ENCODE measurements at places on chromosomes 5 and 9.

- DNase-seq: no peak
Observed at GRCh38 chr9:112753725-112754124, 3.2 kb downstream of the SNX30 start.

- no peak for DNase-seq
Observed at GRCh38 chr5:88244686-88245085, 24.0 kb downstream of the TMEM161B start.

DNA sequence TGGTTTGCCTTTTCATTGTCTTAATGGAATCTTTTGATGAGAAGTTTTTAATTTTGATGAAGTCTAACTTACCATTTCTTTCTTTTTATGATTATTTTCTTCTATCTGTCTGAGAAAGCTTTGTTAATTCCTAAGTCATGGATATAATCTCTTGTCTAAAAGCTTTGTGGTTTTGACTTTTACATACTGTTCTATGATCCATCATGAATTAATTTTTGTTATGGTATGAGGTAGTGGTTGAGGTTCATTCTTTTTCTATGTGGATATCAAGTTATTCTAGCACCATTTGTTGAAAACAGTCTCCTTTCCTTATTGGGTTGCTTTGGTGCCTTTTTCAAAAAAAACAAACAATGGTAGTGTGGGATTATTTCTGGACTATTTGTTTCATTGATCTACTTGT is 20.4 kb downstream of the FBXO10 start:
- DNase-seq: no peak

DNA sequence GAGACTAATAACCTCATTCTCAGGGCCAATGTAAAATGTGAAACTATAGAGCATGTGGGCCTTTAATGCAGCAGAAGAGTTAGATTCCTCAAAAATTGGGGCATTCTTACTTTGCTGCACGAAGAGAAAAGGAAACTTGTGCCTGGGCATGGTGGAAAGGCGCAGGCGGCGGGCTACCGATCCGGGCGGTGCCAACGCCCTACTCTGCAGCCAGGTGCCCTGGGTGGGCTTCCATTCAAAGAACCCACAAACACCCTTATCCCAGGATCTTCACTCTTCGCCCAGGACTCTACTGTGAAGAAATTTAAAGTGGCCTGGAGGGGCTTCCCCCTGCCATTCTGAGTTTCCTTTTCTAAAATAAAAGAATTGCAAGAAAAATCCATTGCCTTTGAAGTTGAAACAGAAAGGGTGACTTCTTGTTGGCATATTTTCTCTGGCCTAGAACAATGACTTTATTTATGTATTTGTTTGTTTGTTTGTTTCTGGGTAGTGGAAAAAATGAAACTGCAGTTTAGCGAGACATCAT is 124.9 kb downstream of the TMEM161B start:
- no peak for DNase-seq

GRCh38 chr9:128552153-128552743 is at the start of gene SPTAN1:
Gene SPTAN1, plus strand, starts transcription at chr9:128552587. Its CDS starts 14,154 bp downstream, at chr9:128566741.
- DNase-seq: peak; percentile 88

DNA sequence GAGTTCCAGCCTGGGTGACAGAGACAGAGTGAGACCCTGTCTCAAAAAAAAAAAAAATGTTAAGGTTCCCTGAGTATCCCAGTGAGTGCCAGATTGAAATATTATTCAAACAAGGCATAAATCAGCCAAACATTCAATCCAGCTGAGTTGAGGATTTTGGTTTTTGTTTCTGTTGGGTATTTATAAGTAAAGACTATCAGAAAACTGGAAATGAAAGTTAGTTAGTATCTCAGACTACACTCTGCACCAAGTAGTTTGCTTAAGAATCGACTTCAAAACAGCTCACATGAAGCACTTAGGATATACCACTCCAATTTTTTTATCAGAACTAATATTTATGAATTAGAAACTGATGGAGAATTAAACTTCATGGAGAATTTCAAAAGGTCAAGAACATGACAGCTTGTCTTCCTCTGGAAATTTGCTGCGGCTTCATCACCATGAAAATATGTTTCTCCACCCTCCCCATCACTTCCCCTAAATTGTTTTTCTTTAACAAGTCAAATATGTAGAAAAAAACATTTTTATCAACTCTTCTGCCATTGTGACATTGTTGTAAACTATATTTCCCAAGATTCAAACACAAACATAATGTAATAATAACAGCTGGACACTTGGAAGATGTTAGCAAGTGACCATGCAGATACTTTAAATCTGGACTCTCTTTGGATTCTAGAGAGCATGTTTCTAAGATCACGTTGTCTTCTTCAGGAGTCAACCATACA is 110.0 kb upstream of the PTGER4 start:
- no peak for DNase-seq

DNA sequence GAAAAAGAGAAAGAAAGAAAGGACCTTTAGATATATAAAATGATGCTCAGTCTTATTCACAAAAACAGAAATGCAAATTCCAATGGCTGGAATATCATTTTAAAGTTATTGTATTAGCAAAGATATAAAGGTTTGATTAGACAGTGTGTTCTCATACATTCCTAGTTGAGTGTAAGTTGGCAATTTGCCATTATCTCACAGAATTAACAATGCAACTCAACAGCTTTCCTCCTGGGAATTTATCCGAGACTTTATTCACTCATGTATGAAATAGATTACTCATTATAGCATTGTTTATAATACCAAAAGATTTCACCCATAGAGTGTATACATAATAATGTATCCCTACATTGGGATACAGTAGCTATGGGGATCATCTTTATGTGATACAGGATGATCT is 27.1 kb upstream of the MLLT3 start:
- DNase-seq: no peak
